ENCODE measurements at places on chromosomes 11 and 22.

DNA sequence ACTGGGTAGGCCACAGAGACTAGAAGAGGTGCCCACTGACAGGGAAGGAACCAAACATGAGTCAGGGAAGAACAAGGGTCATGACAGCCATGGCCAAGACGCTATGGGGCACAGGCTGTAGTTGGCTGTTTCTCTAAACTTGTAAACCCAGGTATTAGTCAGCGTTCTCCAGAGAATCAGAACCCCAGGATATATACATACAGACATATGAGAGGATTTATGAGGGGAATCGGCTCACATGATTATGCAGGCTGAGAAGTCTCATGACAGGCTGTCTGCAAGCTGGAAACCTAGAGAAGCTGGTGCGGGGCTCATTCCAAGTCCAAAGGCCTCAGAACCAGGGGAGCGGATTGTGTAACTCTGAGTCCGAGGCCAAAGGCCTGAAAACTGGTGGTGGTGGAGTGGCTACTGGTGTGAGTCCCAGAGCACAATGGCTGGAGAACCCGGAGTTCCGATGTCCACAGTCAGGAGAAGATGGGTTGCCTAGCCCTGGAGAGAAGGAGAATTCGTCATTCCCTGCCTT lies 29.7 kb upstream of the CD81 start:
- no peak for DNase-seq

GRCh38 chr11:78424334-78425270 lies 7.0 kb upstream of the GAB2 start:
- DNase-seq: peak; percentile 56

DNA sequence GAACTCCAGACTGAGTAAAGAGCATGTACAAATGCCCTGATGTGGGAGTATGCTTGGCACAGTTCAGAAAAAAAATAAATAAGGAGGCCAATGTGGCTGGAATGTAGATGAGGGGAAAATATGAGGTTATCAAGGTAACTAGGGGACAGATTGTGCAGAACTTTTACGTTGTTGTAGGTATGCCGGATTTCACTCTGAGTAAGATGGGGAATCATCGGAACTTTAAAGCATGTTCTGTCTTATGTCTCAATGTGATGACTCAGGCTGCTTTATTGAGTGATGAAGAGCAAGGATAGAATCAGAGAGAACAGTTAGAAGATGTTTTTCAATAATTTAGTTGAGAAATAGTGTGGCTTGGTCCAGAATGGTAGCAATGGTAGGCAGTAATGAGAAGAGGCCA lies 130.4 kb downstream of the C11orf87 start:
- DNase-seq: no peak

DNA sequence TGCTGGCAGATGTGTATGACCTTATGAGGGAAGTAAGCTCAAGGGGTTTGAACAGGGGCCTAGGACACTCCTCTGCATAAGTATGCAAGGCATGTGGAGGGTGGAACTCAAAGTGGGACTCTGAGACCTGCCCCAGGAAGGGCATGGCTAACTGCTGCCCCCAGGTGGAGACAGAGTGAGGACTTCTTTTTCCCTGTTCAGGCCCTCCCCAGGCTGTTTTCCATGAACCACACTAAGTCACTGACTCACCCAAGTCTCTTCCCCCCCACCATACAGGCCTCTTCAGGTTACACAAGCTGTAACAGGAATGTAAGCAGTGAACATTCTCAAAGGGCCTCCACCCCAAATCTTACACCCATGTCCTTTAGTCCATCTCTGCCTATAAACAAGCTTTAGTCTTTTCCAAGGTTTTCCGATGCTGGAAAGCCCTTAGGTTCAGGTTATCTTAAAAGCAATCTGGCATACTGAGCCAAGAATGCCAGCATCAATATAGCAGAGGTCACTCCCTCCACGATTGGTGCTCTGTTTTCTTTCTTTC lies 13.1 kb downstream of the EEF1G start:
- DNase-seq: peak; percentile 93

DNA sequence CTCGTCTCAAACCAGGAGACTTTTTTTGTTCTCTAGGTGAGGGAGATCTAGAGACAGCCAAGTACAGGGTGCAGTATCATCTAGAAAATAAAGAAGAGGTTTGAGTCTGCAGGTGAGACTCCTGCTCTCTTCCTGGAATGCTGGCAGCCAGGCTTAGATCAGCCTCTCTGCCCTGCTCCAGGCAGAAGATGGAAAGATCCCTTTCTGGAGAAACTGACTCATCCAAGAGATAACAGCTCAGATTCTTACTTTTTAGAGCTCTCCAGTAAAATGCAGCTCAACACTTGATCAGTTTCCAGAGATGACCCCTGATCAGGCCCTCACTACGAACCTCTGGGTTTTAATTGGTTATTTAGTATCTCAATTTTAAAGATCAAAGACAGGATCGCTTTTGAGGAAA lies 44.6 kb upstream of the EHF start:
- DNase-seq: no peak

DNA sequence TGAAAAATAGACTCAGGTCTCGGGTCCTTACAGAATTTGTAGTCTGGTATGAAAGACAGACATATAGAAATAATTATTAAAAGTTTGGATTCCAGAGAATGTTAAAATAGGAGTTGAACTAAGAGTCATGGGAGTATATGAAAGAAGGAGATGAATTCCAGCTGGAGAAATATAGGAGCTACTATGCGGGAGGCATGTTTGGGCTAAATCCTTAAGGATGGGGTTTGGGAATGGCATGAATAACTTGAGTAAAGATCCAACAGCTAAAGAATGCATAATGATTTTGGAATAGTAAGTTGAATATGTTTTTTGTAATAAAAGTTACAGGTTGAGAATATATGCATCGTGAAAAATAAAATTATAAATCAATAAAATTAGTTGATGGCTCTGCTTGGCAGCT lies 129.4 kb upstream of the SLC5A12 start:
- no peak for DNase-seq

- no peak for DNase-seq
Observed at GRCh38 chr11:96242191-96242847, 100.7 kb downstream of the MAML2 start.

DNA sequence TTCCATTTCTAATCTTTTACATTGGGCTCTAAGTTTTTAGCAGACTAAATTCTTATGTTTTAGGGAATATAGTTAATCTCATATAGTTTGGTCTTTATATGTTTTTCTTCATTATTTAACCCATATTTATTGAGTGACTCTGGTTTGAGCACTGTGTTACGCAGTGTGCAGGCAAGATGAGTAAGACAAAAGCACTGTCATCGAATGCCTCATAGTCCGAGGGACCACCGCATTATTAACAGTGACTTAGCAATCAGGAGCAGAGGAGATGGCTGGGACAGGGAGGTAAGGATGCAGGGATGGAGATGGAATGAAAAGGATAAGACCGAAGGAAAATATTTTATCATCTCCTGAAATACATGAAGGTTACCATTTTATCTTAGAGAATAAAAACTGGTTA lies 65.2 kb upstream of the CTSC start:
- DNase-seq: no peak

GRCh38 chr11:95296165-95296564 lies 65.2 kb upstream of the SESN3 start:
- no peak for DNase-seq

- DNase-seq: peak; percentile 48
Observed at GRCh38 chr11:10646681-10647355, 46.7 kb downstream of the IRAG1 start.

DNA sequence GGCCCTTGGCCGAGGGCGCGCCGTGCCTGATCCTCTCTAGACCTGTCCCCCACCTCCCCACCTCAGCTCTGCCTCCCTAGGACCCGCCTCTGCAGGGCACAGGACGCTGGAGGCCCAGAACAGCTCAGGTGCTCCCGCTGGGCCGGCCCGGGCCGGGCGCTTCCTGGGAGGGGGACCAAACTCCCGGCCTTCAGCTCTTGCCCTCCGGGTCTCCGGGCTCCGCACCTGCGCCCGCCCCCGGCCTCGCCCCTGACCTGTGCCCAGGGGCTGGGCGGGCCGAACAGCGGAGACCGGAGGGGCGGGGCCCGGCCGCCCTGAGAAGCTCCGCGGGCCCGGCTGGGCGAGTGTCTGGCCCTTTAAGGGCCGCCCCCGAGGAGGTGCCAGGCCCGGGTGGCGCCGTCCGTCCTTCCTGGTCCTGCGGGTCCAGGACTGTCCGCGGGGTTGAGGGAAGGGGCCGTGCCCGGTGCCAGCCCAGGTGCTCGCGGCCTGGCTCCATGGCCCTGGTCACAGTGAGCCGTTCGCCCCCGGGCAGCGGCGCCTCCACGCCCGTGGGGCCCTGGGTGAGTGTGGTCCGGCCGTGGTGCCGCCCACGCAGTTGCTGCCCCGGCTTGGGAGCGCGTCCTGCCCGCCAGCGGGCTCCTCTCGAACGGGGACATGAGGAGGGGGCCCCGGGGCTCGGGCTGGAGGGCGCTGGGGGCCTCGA lies at the start of gene SSH3:
Gene SSH3, plus strand, starts transcription at position 399 of the 703 bp plus-strand sequence. Its CDS starts 96 bp downstream, at position 495.
- peak; percentile 80 for DNase-seq

DNA sequence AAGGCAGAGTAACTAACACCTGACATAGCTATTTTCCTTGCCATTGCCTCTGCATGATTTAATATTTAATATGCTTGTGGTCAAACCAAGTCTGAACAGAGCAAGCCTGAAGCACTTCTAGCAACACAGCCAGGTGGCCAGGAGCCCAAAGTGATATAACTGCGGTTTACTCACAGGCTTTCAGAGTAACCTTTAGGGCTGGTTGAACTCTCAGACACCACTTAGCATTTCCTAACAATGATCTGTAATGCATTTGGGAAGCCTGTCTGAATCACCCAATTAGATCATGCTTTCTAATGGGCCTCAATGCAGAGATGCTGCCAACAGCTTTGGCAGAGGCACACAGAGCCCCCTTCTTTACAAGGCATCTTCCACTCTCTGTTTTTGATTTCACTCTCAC lies 96.1 kb downstream of the FDX1 start:
- no peak for DNase-seq

DNA sequence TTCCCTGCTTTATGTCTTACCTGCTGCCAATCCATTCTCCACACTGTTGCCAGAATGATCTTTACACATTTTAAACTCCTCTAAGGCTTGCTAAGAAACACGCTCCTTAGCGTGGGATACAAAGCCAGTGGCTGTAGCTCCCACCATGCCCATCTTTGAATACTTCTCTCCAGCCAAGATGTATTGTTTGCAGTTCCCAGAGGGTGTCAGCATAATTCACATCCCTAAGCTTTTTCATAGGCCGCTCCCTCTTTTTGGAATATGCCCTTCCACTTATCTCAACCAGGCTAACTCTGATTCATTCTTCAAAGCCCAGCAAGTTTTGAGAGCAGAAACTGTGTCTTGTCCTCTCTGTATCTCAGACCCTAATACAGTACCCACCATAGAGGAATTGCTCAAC lies 8.1 kb upstream of the UPK2 start:
- DNase-seq: no peak

- DNase-seq: peak; percentile 72
Observed at GRCh38 chr11:6362873-6363678, 27.2 kb upstream of the SMPD1 start.

DNA sequence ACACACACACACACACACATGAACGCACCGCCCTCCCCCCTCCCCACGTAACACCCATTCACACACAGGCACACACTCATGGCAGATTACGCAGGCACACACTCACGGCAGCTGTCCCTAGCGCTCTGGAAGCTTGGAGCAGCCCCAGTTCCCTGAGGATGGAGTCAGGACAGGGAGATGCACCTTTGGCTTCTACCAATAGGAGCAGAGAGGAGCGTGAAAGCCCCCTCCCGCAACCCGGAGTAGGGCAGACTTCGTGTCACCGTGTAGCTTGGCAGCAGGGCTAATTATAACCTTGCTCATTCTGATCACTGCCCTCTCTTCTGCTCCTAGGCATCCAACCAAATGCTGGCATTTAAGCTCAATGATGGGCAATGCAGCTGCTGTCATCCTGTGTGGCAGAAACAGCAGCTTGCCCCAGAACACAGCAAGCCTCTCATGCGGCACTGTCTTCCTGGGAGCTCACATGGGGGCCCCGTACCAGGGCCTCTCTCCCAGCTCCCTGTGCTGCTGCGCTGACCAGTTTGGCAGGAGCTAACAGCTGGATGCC lies 31.9 kb downstream of the ANKK1 start:
- no peak for DNase-seq

- peak; percentile 87 for DNase-seq
Observed at GRCh38 chr11:13343931-13344717, 66.5 kb downstream of the BMAL1 start.

DNA sequence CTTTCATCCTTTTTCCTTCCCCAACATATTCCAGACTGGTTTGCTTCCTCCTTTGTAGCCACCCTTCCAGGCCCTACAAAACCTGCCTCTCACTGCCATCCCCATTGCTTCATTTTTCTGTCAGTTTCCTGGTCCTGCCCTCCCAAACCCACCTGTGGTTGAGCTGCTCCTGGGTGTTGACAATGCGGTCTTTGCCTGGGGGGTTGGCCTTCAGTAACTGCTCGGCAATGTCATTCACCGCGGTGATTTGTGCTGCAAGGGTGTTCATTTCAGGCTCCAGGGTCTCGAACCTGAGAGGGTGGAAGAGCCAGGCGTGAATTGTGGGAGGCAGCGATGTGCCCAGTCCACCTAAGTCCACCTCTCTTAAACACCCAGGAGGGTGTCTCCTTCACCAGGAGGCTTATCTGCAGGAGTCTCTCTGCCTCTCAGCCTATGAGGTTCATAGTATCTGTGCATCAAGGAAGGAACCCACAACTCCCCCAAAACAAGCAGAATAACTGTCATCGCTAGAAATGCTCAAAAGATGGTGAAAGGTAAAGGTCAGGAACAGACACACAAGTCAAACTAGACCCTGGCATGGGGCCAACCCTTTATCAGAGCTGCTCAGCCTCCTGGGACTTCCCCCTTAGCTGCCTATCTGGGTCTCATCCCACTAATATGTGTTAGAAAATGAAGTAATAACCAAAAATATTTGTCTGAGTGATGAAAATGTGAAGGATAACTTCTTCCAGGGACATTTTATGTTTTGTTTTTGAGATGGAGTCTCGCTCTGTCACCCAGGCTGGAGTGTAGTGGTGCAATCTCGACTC lies 23.9 kb upstream of the RBM4B start:
- DNase-seq: peak; percentile 59

- DNase-seq: no peak
Observed at GRCh38 chr11:114395736-114396135, 4.6 kb downstream of the C11orf71 start.

DNA sequence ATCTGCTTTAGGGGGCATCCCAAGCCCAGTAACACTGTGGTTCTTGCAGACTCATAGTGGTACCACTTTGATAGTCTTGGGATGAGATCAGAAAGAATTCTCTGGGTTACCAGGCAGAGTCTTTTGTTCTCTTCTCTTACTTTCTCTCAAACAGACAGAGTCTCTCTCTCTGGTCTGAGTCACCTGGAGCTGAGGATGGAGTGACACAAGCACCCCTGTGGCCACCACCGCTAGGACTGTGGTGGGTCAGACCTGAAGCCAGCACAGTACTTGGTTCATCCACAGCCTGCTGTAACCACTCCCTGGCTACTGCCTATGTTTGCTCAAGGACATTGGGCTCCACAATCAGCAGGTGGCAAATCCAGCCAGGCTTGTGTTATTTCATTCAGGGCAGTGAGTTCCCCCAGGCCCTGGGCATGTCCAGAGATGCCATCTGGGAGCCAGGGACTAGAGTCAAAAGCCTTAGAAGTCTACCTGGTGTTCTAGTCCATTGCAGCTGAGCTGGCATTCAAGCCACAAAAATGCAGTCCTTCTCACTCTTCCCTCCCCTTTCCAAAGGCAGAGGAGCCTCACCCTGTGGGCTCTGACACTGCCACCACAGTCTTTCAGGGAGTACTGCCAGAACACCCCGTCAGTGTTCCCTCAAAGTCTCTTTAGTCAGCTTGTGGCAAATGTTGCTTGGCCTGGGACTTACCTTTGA lies 29.9 kb downstream of the ENDOD1 start:
- no peak for DNase-seq

GRCh38 chr11:66459138-66459778 lies 7.4 kb upstream of the PELI3 start:
- peak; percentile 24 for DNase-seq
